ENCODE measurements at places on chromosomes 12 and 14. TPM values are rescaled to one million over a fixed set of nuclear protein-coding genes. Genes with fewer than 3 reads are reported as not detected.

Gene APAF1
- total RNA-seq = 10.1 TPM

Gene HHIPL1
- total RNA-seq = 1.6 TPM

Gene RILPL1
- 19.1 TPM for total RNA-seq

Gene SYNDIG1L
- not detected for total RNA-seq

Gene TAS2R46
- total RNA-seq = not detected

All from hair follicular keratinocyte (primary cell).